ENCODE measurements at places on chromosomes 4 and X.

DNA sequence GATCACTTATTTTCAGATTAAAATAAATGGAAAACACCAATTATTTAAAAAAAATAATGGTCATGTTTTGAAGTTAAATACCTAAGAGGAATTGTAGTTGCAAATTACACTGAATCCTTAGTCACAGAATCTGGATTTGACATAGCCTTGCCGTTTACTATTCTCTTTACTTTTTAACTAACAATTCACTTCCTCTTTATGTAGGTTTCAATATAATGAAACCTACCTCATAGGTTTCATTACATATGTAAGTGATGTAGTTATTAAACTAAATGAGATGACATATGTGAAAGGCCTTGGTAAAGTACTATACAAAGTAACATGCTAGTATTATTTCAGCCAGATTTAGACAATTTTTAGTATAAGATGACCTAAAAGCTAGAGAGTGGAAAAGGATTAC, 6.5 kb downstream of the SPP1 start:
- DNase-seq = no peak

DNA sequence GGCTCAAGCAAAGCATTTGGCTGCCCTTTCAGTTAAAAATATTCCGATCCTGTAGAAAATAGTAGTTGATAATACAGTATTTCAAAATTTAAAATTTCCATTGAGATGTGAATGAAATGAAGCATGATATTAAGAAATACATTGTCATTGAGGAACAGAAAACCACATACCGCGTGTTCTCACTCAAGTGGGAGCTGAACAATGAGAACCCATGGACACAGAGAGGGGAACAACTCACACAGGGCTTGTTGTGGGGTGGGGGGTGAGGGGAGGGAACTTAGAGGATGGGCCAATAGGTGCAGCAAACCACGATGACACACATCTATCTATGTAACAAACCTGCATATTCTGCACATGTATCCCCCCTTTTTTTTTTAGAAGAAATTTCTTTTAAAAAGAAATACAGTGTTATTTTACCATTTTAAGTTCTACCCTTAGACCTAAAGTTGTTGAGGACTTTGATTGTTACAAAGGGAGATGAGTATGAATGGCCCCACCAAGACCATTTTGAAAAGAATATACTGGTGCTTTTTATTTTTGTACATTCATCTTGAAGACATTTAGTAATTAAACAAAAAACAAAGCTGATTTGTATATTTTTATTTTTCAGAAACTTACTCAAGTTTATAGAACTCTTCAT, 52.0 kb upstream of the IL13RA1 start:
- DNase-seq = no peak

DNA sequence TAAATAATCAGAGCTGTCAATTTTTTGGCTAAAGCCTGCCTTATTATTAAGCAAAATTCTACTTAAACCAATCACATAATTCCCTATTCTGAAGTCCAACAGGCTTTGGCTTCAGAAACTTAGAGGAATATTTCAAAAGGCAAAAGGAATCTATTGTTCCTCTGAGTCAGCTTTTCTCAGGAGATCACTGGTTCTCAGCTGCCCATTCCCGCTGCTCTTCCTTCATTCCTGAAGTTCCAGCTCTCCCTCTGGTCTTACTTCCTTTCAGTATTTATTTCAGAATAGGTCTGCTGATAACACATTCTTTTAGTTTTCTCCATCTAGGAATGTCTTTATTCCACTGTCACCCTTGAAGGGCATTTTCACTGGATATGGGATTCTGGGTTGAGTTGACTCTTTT, 133.7 kb downstream of the SOWAHB start:
- no peak for DNase-seq

GRCh38 chrX:47206316-47206715, 12.2 kb upstream of the CDK16 start:
- DNase-seq = no peak

- DNase-seq = no peak
Observed at GRCh38 chr4:114383721-114384120, 214.9 kb upstream of the UGT8 start.

GRCh38 chr4:139746431-139747171, 81.0 kb downstream of the MGST2 start:
- no peak for DNase-seq

DNA sequence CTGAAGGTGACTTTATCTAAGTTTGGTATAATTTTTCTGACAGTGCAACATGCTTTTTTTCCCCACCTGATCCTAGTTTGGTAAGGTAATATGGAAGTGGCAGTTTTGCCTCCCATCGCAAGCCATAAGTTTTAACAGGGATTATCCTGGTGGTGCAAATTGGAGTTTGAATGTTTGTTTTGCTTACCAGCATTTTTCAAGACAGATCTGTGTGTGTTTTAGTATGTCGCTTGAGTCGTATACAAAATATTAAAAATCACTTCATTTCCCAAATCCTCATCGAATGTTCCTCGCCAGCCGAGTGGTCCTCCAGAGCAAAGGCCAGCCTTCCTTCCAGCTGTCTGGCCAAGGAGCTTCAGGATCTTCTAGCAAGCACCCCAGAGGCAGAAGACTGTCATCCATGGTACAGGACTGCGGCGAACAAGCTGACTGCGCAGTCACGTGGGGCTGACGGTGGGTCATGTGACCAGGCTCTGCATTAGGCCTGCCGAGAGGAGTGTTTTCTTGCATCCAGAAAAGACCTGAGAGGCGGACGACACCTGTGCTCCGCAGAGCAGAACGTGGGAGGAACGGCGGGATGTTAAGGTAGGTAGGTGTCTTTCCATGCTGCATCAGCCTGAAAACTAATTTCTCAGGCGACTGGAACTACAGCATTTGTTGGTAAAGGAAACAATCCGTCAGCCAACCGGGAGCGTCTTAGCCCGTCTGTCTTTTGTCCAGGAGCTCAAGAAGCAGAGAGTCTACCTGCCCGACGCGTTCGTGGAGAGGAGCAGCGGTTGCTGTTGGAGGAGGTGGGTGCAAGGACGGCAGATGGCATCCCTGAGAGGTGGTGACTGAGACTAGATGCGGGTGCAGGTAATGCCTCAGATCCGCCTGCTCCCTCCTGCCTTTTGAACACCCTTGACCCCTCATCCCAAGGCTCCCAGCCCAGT, at the start of gene GPRASP3:
TSS of gene GPRASP3 (plus strand) at position 507 of the 932 bp plus-strand sequence. CDS start 28,253 bp downstream, outside the sequence.
- peak; percentile 56 for DNase-seq

DNA sequence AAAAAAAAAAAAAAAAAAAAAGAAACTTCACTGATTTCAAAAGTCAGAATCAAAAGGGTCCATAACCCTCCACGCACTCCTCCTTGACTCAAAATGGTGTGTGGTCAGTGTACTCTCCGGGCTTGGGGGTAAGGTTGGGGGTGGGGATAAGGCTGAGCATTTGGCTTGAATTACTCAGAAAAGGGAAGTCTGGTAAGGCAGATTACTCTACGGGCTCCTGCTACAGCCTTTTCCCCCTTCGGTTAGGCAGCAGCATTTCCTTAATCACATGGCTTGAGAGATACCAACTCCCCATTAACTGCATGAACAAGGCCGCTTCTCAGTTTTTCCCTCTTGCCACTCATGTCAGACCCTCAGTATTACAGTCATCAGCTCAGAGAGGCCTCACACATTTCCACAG, 135.4 kb upstream of the DUSP21 start:
- DNase-seq = no peak

DNA sequence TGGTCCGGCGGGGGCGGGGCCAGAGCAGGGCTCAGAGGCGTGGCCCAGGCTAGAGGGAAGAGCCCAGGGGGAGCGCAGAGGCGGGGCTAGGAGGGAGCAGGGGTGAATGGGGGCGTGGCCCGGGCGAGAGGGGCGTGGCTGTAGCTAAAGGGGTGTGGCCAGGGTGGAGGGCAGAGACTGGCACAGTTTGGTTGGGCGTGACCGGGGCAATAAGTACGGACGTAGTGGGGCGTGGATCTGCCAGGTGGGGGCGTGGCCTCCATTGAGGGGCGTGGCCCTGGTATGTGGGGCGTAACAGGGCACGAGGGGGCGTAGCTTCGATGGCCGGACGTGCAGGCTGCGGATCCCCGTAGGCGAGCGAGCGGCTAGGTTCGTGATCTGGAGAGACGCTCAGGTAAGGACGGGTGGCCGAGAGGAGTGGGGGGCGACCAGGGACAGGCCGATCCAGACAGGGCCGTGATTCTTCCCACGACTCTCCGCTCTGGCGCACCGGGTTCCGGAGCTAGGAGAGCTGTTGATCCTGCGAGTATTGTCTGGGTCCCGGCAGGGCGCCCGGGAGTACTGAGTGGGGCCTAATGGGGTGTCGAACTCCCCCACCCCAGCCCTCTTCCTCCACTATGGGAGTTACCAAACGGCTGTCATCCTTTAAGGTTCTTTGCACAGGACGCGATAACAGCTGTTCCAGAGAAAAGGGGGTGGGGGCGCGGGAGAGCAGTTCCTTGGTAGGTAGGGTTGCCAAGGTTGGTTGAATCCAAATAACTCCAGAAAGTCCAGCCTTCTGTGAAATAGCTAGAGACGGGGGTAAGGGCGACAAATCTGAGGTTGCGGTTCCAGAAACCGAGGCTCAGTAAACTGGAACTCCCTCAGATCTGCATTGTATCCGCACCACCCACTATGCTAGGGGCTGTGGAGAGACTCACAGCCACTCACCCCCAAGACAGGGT, at the start of gene CA5B:
TSS of gene CA5B (plus strand) at position 312 of the 944 bp plus-strand sequence. CDS start 11,754 bp downstream, outside the sequence.
- peak; percentile 80 for DNase-seq

DNA sequence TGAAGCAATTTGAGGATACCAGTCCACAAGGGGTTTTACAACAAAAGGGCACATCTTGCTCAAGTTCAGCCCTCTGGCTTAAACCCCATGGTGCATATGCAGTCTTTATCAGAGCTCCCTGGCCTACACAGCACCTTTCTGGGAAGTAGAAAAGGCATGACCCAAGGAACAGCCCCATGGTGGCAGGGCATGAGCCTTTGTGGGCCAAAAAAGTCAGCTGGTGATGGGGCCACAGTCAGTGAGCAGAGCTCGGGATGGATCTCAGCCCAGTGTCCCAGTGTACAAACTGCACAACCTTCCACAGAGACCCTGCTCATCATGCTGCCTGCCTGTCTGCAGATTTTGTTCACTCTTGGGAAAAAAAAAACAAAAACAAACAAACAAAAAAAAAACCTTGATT, 22.3 kb upstream of the TMEM165 start:
- DNase-seq = no peak

DNA sequence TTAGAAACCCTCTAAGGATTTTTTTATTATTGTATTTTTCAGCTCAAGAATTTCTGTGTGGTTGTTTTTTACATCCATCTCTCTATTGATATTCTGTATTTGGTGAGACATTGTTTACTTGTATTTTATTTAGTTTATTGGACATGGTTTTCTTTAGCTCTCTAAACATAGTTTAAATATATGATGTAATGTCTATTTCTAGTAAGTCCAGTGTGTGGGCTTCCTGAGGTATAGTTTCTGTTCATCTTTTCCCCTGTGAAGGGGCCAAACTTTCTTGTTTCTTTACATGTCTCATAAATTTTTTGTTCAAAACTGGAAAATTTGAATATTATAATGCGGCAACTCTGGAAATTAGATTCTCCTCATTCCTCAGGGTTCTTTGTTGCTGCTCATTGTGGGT, 28.2 kb upstream of the ATRX start:
- no peak for DNase-seq

DNA sequence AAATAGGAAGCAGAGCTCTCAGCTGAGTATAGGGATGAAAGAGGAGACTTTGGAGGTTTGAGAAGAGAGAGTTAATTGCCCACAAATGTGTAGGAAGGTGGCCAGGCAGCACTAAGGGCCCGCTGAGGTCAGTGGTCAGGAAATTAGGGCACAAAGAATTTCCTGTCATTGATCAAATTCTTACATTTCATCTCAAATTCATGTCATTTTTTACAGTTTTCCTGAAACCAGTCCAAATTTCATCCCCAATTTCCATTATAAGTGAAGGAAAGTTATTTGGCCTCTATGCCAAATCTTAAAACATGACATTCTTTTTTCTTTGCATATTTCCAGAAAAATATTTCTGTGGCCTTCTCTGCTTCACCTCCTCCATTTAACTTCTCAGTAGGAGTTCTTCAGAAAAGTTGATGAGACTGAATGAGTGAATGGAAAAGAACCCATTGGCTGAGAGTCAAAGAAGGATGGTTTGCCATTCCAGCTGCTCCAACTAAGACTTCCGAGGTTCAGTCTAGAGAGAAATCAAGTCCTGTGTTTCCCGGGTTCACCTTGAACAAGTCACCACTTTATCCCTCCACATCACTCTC, 68.7 kb upstream of the SPRY1 start:
- DNase-seq = no peak

GRCh38 chrX:39944416-39944815, 153.3 kb downstream of the BCOR start:
- DNase-seq = no peak

DNA sequence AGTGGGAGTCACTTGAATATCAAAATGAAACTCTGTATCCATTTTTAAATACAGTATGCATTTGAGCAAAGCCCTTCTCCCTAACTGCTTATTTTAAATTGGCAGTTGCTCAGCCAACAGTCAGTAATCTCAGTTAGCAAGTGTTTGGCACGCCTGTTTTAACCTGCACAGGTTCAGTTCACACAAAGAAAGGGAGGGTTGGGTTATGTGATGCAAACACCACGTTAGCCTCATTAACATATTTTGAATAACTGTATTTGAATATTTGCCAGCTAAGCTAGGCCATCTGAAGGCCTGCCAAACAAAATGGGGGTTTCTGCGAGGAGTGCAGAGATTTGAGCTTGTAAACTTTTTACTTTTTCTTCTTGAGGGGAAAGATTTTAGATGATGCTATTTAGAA, 19.8 kb downstream of the GAB1 start:
- peak; percentile 27 for DNase-seq

- DNase-seq = no peak
Observed at GRCh38 chr4:136768925-136769275, 763.4 kb downstream of the PCDH18 start.

GRCh38 chr4:75555294-75556164, at the start of gene ODAPH:
ODAPH (plus strand) TSS chr4:75556066; CDS start chr4:75556083, 17 bp downstream.
- no peak for DNase-seq

DNA sequence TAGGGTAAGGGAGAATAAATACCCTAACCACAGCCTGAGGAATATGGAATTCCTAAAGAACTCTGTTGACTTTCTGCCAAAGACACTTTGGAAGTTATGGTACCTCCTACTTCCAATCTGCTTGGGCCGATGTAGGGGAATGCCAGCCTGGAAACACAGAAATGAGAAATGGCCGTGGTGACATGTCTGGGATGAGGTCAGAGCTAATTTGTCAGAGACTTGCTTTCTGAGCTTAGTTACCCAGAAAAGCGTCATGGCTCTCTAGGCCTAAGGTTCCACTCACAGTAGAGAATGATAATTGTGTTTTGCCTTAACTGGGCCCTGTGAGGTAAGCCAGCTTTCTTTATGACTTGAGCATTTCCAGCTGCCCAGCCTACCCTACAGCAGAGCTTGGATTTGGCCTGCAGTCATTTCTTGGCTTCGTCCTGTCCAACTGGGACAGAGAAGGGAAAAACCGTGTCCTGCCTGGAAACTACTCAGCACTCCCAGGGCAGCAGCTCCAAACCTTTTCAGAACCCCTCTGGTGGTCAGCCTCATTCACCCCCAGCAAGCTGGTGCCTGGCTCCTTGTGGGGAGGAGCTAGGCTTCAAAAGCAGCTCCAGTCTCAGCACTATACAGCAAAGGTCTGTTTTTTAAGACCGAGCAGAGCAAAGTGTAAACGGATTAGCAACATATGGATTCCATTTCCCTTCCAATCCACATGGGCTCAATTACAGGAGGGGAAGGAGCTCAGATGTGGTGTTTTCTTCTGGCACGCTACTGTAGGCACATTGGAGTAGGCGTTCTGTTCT, 92.3 kb downstream of the RLIM start:
- DNase-seq = no peak
